ENCODE measurements at places on chromosomes 6 and 20. TPM values are rescaled to one million over a fixed set of nuclear protein-coding genes. Genes with fewer than 3 reads are reported as not detected.
A peak's percentile ranks its signal among the peaks of the same experiment; 100 is the strongest.

GRCh38 chr6:40015530-40015929, 81.3 kb upstream of the MOCS1 start:
- no peaks in the 10 kb centered on the region for H3K36me3 ChIP-seq
- no peak for DNase-seq
- H3K27me3 ChIP-seq: no peaks in the 10 kb centered on the region
- no peak overlapping the region for H3K4me3 ChIP-seq
- no peak overlapping the region for H3K27ac ChIP-seq

DNA sequence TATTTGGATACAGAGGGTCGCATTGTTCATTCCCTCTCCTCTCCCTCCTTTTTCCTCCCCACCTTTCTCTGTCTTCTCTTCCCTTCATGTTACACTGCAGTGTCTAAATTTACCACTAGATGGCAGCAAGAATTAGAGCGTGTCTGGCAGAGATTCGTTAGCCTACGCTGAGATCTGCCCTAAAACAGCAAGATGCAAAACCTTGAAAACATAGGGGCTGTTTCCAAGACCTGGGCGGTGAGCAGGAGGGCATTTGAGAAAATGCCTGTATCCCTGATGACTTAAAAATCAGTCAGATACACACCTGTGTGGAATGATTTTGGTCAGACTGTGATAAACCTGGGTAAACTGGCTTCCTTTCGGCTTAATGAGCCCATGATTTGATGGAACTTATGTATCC, 101.5 kb upstream of the ISM1 start:
- peak; percentile 55 for DNase-seq
- H3K36me3 ChIP-seq: no peaks in the 10 kb centered on the region
- no peak overlapping the region for H3K4me3 ChIP-seq

The SMOC2 gene
- 3.9 TPM for total RNA-seq

GRCh38 chr6:163416557-163417253, 2.2 kb downstream of the QKI start:
- peak overlapping the region; percentile 90 for H3K27ac ChIP-seq
- H3K36me3 ChIP-seq: no peaks in the 10 kb centered on the region
- no peaks in the 10 kb centered on the region for H3K27me3 ChIP-seq

The PXDC1 gene
- 49.5 TPM for total RNA-seq

The SLA2 gene
- total RNA-seq: 1.8 TPM

GRCh38 chr6:45092135-45092534, 236.0 kb upstream of the RUNX2 start:
- no peaks in the 10 kb centered on the region for H3K27me3 ChIP-seq
- DNase-seq: no peak
- H3K36me3 ChIP-seq: no peaks in the 10 kb centered on the region
- no peaks in the 10 kb centered on the region for H3K4me1 ChIP-seq

GRCh38 chr6:158620963-158621693, 23.4 kb downstream of the DYNLT1 start:
- no peaks in the 10 kb centered on the region for H3K27me3 ChIP-seq
- no peak overlapping the region for H3K4me3 ChIP-seq
- H3K27ac ChIP-seq: no peak overlapping the region

- no peak overlapping the region for H3K27ac ChIP-seq
- peaks cover 31% of the 10 kb centered on the region for H3K27me3 ChIP-seq
- H3K4me1 ChIP-seq: peaks cover 8% of the 10 kb centered on the region
- no peak for DNase-seq
- no peak overlapping the region for H3K4me3 ChIP-seq
- no peaks in the 10 kb centered on the region for H3K36me3 ChIP-seq
Measured at GRCh38 chr20:23039885-23040508, 4.9 kb downstream of the SSTR4 start.

The RNF8 gene
- 12.9 TPM for total RNA-seq

DNA sequence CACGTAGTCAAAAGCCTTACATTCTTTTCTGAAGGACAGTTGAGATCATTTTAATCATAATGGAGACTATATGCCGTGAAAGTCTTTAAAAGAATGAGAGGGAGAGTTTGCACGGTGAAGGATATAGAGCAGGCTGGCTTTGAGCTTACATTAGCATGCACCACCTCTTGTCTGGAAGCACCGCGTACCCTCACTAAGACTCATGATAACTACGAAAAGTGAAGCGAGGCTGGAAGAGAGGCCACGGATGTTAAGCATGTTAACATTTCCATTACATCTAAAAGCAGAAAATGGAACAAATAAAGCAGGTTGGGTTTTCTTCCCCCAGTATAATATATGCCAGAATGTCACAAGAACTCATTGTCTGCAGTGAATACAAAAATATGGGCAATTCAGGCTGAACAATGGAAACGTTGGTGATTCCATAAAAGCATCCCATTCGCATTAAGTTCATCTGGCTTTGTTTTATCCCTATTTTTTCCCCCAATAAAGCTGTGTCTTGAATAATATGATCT, 40.6 kb upstream of the NKX2-2 start:
- H3K4me3 ChIP-seq: no peak overlapping the region
- H3K36me3 ChIP-seq: no peaks in the 10 kb centered on the region
- no peak for DNase-seq
- peaks cover 3% of the 10 kb centered on the region for H3K27me3 ChIP-seq
- no peak overlapping the region for H3K27ac ChIP-seq

The OLIG3 gene
- total RNA-seq: not detected

DNA sequence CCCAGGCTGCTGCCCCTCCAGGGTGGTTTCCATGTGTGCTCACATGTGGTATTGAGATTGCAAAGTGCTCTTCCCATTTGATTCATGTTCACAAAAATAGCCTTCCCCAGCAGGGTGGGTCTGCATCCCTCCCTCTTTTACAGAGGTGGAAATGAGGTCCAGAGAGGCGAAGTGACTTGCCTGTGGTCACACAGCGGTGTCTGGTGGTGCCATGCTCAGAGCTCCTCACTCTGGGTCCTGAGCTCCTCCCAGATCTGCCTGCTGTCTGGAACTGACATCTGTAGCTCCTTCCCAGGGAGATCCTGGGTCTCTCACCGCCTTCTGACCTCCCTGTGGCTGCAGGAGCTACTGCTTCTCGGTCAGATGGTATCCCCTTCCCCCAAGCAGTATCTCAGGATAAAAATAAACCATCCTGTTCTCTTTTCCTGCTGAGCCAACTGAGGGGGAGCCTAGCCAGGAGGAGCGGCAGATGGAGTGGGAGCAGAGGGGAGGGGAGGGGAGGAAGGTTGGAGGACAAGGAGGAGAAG, 11.9 kb downstream of the CD40 start:
- no peaks in the 10 kb centered on the region for H3K4me1 ChIP-seq
- DNase-seq: no peak
- peaks cover 8% of the 10 kb centered on the region for H3K36me3 ChIP-seq
- no peak overlapping the region for H3K4me3 ChIP-seq
- no peaks in the 10 kb centered on the region for H3K27me3 ChIP-seq

GRCh38 chr20:13857304-13857703, 72.5 kb downstream of the NDUFAF5 start:
- H3K36me3 ChIP-seq: no peaks in the 10 kb centered on the region
- no peak overlapping the region for H3K27ac ChIP-seq
- H3K4me1 ChIP-seq: no peaks in the 10 kb centered on the region
- no peak overlapping the region for H3K4me3 ChIP-seq

The BPIFB4 gene
- not detected for total RNA-seq

- no peak overlapping the region for H3K4me3 ChIP-seq
- no peaks in the 10 kb centered on the region for H3K36me3 ChIP-seq
- no peaks in the 10 kb centered on the region for H3K4me1 ChIP-seq
Measured at GRCh38 chr6:7270320-7271204, 42.4 kb downstream of the SSR1 start.

The CGA gene
- total RNA-seq: not detected

The ALDH5A1 gene
- total RNA-seq: 11.2 TPM

DNA sequence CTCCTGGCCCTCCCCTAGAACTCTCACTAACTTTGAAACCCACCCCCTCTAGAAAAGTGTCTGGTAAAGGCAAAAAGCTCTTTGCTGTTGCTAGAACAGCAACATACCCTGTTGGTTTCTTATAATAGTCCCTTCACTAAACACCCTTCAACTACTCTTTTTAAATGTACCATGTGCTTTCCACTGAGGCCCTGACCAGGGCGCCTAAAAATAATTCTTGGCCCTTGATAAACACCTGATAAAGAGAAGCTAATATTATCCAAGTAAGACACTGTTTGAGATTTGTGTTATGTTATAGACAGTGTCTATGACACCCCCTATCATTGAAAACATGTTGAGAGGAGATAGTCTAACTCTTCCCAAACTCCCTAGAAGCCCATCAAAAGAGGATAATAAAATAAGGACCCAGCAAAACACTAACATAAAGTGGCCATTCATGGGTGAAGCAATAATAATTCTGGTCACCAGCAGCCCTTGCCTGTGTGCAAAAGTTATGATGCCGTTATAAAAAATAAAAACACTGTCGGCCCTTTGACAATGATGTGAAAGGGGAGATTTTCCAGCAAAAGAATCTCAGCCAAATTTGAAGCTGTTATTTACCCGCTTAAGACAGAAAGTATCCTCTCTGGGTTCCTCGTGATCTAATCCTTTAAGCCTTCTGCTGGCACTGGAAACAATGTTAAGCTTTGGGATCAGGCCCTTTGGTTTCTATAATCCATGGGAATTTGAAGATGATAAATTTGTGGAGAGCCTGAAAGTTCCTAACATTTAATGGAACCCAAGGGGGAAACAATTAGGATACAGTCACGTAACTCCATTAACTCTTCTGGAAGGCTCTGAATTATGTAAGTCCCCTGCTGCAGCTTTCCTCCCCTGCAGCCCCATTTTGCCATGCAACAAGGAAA, 122.6 kb upstream of the PLCB4 start:
- no peak overlapping the region for H3K27ac ChIP-seq
- no peaks in the 10 kb centered on the region for H3K36me3 ChIP-seq
- DNase-seq: peak; percentile 77
- H3K4me3 ChIP-seq: no peak overlapping the region
- no peaks in the 10 kb centered on the region for H3K27me3 ChIP-seq

DNA sequence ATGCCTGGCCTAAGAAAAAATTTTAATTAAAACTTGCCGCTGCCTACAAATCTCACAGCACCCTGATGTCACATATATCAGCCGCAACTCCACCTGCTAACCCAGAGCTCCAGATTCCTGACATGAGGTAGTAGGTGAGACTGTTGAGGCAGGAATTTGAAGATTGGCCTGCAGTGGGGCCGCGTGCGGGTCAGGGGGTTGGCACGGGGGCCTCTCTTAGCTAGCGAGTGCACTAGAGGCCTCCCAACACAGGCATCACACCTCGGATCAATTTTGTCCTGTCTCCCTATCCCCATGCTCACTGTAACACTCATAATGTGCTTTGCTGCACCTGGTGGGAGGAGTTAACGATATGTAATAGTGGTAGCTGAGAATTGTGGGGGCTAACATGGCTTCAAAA, 349.8 kb downstream of the CDC5L start:
- DNase-seq: no peak
- no peak overlapping the region for H3K4me3 ChIP-seq
- no peaks in the 10 kb centered on the region for H3K4me1 ChIP-seq
- no peak overlapping the region for H3K27ac ChIP-seq

- H3K4me3 ChIP-seq: no peak overlapping the region
- no peaks in the 10 kb centered on the region for H3K27me3 ChIP-seq
- H3K36me3 ChIP-seq: peaks cover 2% of the 10 kb centered on the region
- peaks cover 16% of the 10 kb centered on the region for H3K4me1 ChIP-seq
- no peak overlapping the region for H3K27ac ChIP-seq
- DNase-seq: peak; percentile 51
Measured at GRCh38 chr6:128492386-128492785, 28.0 kb downstream of the PTPRK start.

DNA sequence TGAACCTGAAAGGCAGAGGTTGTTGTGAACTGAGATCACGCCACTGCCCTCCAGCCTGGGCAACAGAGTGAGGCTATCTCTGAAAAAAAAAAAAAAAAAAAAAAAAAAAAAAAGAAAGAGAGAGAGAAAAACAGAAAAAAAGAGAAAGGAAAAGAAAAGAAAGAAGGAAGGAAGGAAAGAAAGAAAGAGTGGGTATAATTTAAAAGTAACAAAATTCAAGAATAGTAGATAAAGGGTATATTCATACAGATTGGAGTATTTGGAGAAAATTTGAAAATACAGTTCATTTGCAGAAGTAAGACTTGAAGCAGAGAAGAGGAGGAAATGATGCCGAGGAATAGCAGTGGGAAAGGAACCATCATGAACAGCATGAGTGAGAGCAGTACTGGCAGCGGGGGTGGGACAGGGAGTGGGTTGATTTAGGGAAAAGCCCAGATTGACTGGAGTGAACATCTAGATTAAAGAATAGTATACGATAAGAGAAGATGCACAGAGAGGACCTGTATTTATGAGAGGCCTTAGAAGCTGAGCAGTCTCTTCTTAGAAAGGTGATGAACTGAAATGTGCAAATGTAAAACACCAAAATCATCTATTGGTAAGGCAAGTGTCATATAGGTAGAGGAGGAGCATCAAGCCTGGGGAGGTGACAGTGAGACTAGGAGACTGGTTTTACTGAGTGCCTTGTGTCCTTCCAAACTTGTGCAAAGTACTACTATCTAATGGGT, 17.8 kb upstream of the HLA-DRB1 start:
- H3K4me3 ChIP-seq: no peak overlapping the region
- no peaks in the 10 kb centered on the region for H3K4me1 ChIP-seq
- no peak overlapping the region for H3K27ac ChIP-seq
- DNase-seq: no peak

- H3K27ac ChIP-seq: no peak overlapping the region
- no peak for DNase-seq
- peaks cover 15% of the 10 kb centered on the region for H3K4me1 ChIP-seq
- H3K27me3 ChIP-seq: peaks cover 3% of the 10 kb centered on the region
- H3K36me3 ChIP-seq: no peaks in the 10 kb centered on the region
- no peak overlapping the region for H3K4me3 ChIP-seq
Measured at GRCh38 chr6:105803442-105803841, 282.7 kb upstream of the PRDM1 start.

GRCh38 chr6:166671434-166672081, 44.5 kb upstream of the RPS6KA2 start:
- no peak overlapping the region for H3K27ac ChIP-seq
- H3K4me3 ChIP-seq: no peak overlapping the region
- peaks cover 12% of the 10 kb centered on the region for H3K4me1 ChIP-seq
- H3K36me3 ChIP-seq: no peaks in the 10 kb centered on the region

- peak; percentile 83 for DNase-seq
- H3K27me3 ChIP-seq: peaks cover 45% of the 10 kb centered on the region
- no peaks in the 10 kb centered on the region for H3K36me3 ChIP-seq
- peak within 1 kb of the TSS; percentile 7 for H3K4me3 ChIP-seq
- H3K27ac ChIP-seq: no peak within 1 kb of the TSS
Measured at GRCh38 chr20:17226410-17227218, at the start of gene PCSK2. Gene PCSK2, plus strand, starts transcription at chr20:17227040. Its CDS starts 266 bp downstream, at chr20:17227306.

GRCh38 chr20:25039697-25040437, 18.1 kb downstream of the ACSS1 start:
- H3K36me3 ChIP-seq: peaks cover under 1% of the 10 kb centered on the region
- H3K4me1 ChIP-seq: peaks cover 58% of the 10 kb centered on the region
- H3K4me3 ChIP-seq: no peak overlapping the region
- peak overlapping the region; percentile 90 for H3K27ac ChIP-seq
- DNase-seq: peak; percentile 60

- no peaks in the 10 kb centered on the region for H3K27me3 ChIP-seq
- H3K27ac ChIP-seq: no peak overlapping the region
- H3K4me1 ChIP-seq: no peaks in the 10 kb centered on the region
Measured at GRCh38 chr6:30238178-30238795, 25.1 kb upstream of the TRIM26 start.

- no peaks in the 10 kb centered on the region for H3K36me3 ChIP-seq
- H3K27ac ChIP-seq: no peak overlapping the region
- no peaks in the 10 kb centered on the region for H3K27me3 ChIP-seq
- no peak overlapping the region for H3K4me3 ChIP-seq
- DNase-seq: no peak
Measured at GRCh38 chr6:53894091-53894490, 99.3 kb downstream of the LRRC1 start.

GRCh38 chr6:93516441-93516840, 97.1 kb upstream of the EPHA7 start:
- no peaks in the 10 kb centered on the region for H3K4me1 ChIP-seq
- H3K4me3 ChIP-seq: no peak overlapping the region
- no peak for DNase-seq

The PAK5 gene
- total RNA-seq: 0.28 TPM

GRCh38 chr6:30364591-30364990, 19.6 kb downstream of the RPP21 start:
- no peaks in the 10 kb centered on the region for H3K36me3 ChIP-seq
- DNase-seq: no peak
- no peak overlapping the region for H3K27ac ChIP-seq
- no peak overlapping the region for H3K4me3 ChIP-seq

All from lung (tissue), 17 donors.